NCI-H526 (cell line): ENCODE measurements at places on chromosomes 12 and 14.

DNA sequence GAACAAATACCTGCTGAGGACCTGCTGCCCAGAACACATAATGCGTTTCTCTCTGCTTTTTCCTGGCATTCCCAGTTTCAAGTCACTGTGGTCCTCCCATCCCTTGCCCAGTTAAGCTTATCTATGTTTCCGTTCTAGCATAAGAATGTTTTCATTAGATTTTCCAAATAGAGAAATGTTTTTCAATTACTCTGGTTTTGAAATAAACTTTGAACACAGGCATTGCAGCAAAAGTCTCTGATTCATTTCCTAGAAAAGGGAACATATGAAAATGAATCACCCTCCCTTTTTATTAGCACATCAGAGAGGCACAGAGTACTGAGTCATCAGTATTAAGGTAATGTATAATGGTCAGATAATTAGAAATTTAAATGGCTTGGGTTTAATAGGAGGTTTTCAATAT, 201.1 kb upstream of the TMEM260 start:
- no peak for DNase-seq

GRCh38 chr14:51360592-51360991, 120.5 kb downstream of the TMX1 start:
- no peak for DNase-seq

DNA sequence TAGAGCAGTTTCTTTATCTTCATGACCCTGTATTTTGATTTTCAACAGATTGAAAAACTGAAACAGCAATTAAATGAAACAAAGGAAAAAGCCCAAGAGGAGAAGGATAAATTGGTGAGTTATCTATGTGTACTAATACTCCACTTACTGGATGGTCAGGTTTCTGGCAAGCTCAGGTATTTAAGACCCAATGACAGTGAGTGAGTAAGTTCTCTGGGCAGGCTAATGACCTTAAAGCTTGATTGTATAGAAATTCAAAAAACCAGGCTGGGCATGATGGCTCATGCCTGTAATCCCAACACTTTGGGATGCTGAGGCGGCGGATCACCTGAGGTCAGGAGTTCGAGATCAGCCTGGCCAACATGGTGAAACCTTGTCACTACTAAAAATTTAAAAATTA, 10.0 kb downstream of the BBOF1 start:
- DNase-seq, result no peak

- DNase-seq, result no peak
Observed at GRCh38 chr14:58677001-58677400, 39.2 kb downstream of the DACT1 start.

GRCh38 chr12:62123721-62124203, 136.4 kb upstream of the USP15 start:
- DNase-seq, result no peak
